ENCODE measurements at places on chromosomes 2 and 18.

GRCh38 chr2:218046238-218046637, 22.8 kb upstream of the RUFY4 start:
- DNase-seq = no peak

DNA sequence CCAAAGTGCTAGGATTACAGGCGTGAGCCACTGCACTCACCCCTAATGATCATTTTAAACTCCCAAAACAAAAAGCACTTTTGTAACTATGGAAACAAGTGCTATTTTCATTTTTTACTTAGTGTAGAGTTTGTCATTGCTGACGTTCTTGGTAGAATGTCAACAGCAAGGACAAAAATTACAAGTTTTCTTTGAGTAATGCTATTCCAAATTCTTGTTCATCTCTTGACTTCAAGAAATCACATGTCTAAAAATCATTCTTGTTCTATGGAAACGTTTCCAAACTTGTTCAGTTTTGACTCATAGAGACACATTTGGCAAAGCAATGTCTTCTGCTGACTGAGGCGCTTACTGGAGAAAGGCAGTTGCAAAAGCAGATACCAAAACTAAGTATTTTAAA, 82.6 kb downstream of the MBP start:
- DNase-seq = no peak

DNA sequence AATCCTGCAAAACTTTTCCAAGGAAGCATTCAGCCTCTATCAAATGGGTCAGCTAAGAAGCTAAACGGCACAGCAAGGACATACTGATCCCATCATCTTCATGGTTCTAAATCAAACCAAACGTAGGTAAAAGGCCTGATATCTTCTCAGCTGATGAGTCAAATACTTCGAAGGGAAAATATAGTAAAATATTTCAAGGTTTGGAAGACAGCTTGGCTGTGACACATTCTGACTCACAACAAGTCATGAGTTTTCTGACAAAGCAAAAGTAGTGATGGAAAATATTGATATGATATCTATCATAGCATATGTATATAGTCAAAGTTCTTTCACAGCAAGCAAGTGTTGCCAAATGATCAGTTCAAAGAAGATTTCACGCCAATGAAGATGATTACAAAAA, 31.5 kb downstream of the DOCK10 start:
- no peak for DNase-seq

GRCh38 chr2:188524519-188525113, 232.9 kb downstream of the GULP1 start:
- no peak for DNase-seq

- DNase-seq = peak; percentile 70
Observed at GRCh38 chr2:28958689-28959088, 22.4 kb upstream of the TOGARAM2 start.

DNA sequence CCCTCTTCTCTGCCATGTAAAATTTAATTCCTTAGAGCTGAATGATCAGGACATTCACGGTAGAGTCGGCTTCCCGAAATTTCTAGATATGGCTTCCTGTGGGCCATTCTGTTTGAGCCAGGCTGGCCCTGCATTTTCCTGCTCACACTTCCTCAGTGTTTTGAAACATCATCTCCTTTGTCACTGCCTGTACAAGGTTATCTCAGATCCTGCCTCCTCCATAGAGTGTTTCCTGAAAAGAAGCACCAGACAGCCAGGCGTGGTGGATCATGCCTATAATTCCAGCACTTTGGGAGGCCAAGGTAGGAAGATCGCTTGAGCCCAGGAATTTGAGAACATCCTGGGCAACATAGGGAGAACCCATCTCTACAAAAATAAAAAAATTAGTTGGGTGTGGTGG, 43.6 kb downstream of the GRHL1 start:
- DNase-seq = no peak

- no peak for DNase-seq
Observed at GRCh38 chr18:63890950-63891304, 3.4 kb downstream of the SERPINB2 start.

GRCh38 chr2:53793261-53793660, 6.4 kb downstream of the ERLEC1 start:
- DNase-seq = no peak

- DNase-seq = no peak
Observed at GRCh38 chr2:28063492-28063962, 173.0 kb downstream of the BABAM2 start.

GRCh38 chr2:40251137-40251536, 200.8 kb downstream of the SLC8A1 start:
- DNase-seq = no peak

GRCh38 chr2:225452677-225453076, 53.2 kb downstream of the NYAP2 start:
- no peak for DNase-seq

- DNase-seq = no peak
Observed at GRCh38 chr2:81481242-81481993, 1176.9 kb upstream of the LRRTM1 start.

DNA sequence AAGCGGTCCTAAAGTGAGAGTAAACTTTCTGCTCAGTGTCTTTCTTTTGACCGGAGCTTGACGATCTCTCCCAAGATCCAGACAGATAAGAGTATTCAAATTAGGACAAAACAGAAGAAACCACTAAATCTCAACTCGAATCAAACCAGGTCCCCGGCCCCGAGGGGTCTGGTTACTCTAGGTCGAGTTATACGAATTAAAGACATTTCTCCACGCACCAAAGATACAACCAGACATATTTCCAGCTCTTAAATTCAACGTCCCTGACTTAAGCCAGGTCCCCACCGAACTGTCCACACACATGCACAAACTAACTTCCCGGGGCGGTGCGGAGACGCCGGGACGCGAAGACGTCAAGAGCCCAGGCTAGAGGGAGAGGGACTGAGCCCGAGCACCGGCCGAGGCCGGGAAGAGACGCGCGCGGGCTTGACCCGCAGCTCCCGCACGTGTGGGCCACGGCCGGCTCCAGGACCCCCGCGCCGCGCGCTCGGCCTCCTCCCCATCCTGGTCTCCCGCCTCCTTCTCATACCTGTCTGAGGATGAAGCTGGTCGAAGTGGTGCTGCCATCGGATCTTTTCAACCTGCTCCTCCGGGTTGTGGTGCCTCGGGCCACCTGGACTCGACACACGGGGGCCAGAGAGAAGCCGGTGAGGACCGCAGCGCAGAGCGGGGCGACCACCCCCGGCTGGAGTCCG, 896 bp downstream of the CACNB4 start:
- DNase-seq = no peak

DNA sequence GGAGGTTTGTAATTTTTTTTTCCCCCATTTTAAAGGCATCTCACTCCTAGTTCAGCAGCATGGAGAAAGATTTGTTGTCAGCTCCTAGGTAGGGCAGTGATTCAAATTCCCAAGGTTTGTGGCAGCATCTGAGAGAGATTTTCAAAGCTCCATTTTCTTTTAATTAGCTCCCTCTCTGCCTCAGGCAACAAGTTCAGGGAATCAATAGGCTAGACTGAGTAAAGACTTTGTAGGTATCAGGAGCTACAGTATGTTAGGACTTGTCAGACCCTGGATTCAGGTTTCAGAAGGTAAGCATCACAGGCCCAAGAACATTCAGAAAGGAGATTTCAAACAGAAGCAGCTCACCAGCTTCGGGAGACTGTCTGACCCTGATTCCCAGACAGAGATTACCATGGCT, 273.3 kb upstream of the ERBB4 start:
- DNase-seq = no peak

DNA sequence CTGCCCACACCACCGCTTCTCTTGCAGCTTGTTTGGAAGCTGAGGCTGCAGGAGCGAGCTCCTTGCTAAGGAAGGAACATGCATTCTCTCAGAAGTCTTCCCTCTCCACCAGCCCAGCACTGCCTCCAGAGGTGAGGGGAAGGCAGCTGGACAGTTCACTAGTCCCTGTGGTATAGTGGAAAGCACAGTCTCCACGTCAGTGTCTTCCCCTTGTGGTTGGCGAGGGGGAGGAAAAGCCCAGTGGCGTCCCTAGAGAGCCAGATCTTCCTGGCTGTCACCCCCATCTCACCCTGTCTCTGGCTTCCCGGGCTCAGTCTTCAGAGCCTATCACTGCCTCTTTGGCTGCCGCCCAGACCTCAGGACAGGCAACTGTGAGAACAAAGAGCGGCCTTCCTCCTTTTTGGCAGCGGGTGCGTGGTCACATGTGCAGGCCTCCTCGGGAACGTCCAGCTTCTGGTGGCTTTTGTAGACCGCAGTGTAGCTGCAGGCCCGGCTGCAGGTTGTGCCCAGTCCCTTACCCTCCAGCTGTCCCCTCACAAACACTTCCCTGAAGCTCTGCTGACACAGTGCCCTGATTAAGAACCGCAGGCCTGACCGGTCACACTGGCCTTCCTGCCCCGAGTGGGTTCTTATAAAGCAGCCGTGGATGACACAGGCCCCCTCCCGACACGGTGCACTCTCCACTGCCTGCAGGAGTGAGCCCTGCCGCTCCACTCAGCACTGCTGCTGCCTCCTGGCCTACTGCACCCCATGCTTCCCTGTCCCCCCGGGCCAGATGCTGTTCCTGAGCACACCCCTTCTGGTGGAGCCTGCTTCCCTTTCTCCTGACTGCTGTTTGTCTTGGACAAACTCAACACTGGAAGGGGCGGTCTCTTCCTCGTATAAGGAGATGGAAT, 90.9 kb downstream of the RNF144A start:
- DNase-seq = no peak

- no peak for DNase-seq
Observed at GRCh38 chr2:241417626-241418025, 61.5 kb downstream of the FARP2 start.
